RPMI7951 (cell line): ENCODE measurements at places on chromosomes 4 and X. TPM values are rescaled to one million over a fixed set of nuclear protein-coding genes. Genes with fewer than 3 reads are reported as not detected.

- no peak for DNase-seq
Measured at GRCh38 chr4:149095811-149096210, 653.6 kb upstream of the NR3C2 start.

GRCh38 chr4:161813389-161813788 is 350.4 kb downstream of the FSTL5 start:
- no peak for DNase-seq

GRCh38 chrX:129755779-129756650 is 17.2 kb downstream of the XPNPEP2 start:
- no peak for DNase-seq

GRCh38 chr4:40963897-40964478 is 214.2 kb downstream of the NSUN7 start:
- DNase-seq = no peak

The TMEM35A gene
- 0.10 TPM in 1 of 2 replicates, not detected in the other for total RNA-seq
